Effector CD8-positive, alpha-beta T cell (primary cell): ENCODE measurements at places on chromosomes 5 and 9.

DNA sequence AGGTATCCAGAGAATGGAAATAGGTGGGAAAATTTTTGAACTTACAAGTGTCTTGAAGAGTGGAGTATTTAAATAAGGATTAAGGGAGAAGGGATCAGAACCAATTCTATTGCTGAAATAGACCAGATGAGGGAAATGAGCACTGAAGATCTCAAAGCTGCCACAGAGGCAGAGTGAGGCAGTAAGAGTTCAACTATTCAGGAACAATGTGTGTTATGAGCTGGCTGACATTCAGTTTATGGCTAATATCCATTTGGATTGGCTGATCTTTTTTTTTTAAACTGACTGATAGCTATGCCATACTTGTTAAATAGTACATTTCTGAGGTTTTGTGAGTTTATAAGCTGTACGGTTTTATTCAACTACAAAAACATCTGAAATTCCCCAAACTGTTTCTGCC, 95.3 kb upstream of the GNA14 start:
- DNase-seq, result no peak

DNA sequence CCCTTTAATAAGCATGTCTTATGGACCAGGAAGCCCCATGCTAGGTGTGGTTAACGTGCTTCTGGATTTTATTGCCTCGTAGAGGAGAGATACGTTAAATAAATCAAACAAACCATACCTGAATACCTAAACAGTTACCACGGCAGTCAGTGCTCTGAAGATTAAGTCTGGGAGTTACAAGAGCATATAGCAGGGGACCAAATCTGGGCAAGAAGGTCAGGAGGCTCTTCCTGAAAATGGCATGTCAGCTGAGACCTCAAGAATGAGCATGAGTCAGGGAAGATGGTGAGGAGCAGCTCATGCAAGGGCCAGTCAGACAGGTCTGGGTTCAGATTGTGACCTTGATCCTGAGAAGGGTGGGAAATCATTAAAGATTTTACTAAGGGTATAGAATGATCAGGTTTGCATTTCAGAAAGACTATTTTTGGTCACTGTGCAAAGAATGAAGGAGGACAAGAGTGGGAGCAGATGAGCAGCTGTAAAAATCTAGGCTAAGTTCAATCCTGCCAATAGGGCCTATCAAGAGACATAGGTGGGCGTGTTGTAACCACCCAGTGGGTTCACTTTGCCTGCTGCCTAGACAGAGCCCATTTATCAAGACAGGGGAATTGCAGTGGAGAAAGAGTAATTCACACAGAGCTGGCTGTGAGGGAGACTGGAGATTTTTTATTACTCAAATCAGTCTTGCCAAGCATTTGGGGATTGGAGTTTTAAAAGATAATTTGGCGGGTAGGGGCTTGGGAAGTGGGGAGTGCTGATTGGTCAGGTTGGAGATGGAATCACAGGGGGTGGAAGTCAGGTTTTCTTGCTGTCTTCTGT, 4.8 kb upstream of the ZNF366 start:
- DNase-seq, result no peak

- no peak for DNase-seq
These were observed 107.6 kb downstream of the PLCXD3 start for GRCh38 chr5:41402845-41403244.

DNA sequence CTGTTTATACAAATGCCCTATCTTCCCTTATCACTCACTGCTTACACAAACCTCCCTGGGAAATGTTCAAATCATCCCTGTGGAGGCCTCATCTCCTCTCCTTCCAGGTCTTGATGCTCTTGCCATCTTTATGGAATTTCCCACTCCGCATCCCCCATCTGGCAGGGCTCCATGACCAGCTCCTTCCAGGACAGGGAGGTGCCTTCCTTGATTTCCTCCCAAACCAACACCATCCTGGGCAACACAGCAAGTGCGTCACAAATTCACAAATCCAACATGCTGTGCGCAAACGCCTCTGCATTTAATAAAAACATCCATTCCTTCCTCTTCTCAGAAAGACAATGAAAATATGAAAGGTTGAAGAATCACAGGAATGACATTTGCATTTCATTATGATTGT, 51.7 kb downstream of the EPB41L4A start:
- no peak for DNase-seq

DNA sequence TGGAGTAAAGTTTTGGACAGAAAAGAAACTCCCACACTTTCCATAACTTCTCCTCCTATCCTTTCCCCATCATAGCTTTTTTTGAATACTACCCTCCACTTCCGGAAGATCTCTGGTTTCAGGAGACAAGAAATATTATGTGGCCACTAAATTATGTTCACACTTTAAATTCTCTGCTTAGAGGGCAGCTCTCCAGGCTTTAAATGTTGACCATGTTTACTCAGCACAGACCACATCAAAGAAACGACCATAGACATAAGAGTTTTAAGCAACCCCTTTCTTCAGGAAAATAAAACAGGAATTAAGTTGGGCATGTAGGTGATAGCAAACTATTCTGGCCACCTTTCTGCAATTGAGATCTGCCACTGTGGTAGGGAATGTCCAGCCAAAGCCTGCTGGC, 97.8 kb downstream of the PIK3R1 start:
- DNase-seq, result no peak

DNA sequence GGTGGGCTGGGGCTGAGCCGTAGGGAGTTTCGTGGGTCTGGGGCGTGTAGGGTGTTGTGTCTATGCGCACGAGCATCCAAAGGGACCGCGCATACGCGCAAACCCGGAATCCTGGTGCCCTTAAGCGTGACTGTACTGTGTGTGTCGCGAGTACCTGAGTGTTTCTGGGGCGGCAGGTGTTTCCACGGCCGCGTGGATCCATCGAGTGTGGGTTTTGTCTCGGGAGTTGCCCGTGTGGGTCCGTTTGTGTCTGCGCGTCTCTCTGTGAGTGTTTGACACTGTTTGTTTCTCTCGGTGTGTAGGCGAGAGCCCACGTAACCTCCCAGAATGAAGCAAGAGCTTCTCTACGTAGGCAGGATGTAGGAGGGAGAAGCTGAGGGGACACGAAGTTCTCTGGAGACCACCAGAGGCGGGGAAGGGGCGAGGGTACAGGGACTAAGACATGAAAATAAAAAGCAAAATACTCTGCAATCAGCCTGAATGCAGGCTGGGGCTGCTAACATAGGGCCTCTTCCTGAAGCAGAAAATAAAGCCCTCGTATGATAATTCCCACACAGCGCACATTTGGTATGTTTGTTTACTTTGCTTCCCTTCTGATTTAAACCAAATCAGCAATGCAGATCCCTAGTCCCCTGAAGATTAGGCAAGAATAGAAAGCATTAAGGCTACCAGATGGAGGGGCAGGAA, 588 bp upstream of the BRINP1 start:
- DNase-seq, result no peak

GRCh38 chr9:123339666-123340510, 16.1 kb upstream of the CRB2 start:
- DNase-seq, result no peak

- no peak for DNase-seq
These were observed 267.6 kb downstream of the TMEM167A start for GRCh38 chr5:82809420-82810143.

DNA sequence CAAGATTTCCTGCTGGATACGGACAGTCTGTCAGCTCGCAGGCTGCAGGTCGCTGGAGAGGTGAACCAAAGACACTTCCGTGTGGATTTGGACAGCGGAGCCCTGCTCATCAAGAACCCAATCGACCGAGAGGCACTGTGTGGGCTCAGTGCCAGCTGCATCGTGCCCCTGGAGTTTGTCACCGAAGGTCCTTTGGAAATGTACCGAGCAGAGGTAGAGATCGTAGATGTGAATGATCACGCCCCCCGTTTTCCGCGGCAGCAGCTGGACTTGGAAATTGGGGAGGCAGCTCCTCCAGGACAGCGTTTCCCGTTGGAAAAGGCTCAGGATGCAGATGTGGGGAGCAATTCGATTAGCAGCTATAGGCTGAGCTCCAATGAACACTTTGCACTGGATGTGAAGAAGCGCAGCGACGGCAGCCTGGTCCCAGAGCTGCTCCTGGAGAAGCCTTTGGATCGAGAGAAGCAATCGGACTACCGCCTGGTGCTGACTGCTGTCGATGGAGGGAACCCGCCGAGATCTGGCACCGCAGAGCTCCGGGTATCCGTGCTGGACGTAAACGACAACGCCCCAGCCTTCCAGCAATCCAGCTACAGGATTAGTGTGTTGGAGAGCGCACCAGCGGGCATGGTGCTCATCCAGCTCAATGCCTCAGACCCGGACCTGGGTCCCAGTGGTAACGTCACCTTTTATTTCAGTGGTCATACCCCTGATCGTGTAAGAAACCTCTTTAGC, 658 bp downstream of the PCDHGC4 start:
- DNase-seq, result no peak

GRCh38 chr9:120941046-120941770, 14.6 kb upstream of the TRAF1 start:
- no peak for DNase-seq
